ENCODE measurements at places on chromosomes 2 and 18. TPM values are rescaled to one million over a fixed set of nuclear protein-coding genes. Genes with fewer than 3 reads are reported as not detected.
A peak's percentile ranks its signal among the peaks of the same experiment; 100 is the strongest.

DNA sequence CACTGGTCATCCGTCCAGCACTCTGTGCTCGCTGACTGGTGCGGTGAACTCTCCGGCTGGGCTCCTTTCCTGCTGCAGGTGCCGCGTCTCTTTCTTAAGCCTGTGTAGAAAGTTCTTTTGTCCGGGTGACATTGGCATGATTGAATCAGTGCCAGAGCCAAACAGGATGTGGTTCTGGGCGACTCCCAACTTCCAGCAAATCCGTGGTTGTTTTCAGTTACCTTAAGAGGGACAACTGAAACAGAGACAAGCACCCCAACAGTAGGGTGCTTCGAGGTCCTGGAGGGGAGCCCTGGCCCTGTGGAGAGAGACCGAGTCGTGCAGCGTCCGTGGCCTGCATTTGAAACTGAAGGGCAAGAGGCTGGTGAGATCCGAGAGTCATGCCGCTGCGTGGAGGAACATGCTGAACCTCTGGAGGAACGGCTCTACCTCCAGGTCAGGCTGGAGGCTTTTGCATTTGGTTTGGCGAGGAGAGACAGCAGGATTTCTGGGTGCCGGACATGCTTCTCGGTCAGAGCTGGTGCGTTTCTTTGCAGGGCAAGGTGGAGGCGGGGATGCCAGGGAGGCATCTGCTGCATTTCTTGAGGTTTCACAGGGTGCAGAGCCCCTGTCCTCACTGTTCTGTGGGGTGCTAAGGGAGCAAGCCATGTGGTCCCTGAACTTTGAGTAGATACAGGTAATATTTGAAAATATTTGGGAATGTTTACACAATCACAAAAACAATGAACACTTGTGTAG lies 26.8 kb downstream of the SH3BP4 start:
- DNase-seq, result peak; percentile 83

GRCh38 chr2:118800736-118801135 lies 46.7 kb downstream of the EN1 start:
- no peak for DNase-seq

DNA sequence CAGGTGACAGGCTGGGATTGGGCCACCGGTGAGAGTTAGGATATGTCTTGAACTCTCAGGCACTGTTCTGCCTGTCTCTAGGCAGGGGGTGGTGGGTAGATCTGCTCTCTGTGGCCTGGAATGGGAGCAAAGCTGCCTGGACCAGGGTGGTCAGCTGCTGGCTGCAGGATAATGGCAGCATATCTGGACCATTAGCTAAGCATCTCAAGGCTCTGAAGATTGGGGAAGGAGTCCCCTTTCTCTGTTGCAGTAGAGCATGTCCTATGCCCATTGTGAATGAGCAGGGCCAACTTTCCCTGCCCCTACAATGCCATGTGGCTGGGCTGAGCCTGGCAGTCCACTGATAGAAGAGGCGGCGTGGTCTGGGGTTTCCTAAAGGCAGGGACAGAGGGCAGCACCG lies 34.6 kb downstream of the LOXHD1 start:
- DNase-seq, result no peak

GRCh38 chr2:212940816-212941215 lies 210.6 kb downstream of the IKZF2 start:
- DNase-seq, result peak; percentile 70

GRCh38 chr2:149650006-149650405 lies 62.4 kb upstream of the MMADHC start:
- no peak for DNase-seq

GRCh38 chr2:10835052-10835970 lies 22.7 kb upstream of the PDIA6 start:
- DNase-seq, result peak; percentile 91

DNA sequence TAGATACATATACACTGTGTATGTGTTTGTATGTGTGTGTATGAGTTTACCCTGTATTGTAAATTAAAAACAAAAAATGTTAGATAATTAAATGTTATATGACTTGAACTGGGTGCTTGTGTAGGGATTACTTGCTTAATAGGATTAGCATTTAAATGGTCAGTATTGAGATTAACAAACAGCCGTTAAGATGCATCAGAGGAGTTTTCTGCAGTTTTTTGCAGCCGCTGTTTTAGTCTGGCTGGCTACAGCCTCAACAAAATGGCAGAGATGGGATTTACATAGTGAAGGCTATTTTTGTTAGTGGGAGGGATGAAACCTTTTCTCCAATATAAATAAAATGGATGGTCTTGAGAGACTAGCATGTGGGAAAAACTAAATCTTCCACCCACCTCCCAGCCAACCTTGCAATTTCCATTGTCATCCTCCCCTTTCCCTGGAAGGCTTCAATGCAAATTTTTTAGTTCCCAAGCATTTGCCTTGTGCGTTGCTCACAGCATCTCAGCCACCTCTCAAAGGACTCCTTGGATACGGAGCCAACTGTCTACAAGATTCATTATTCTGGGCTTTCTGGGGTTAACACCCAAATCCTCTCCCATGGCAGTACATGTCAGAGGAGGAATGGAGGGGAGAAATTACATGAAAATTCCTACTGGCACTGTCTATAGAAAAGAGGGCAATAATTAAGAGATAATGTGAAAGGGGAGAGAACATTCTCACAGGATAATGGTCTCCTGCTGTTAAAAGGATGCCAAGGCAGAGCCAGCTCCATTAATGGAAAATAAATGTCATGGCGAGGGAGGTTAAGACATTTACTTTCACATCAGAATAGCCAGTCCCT lies 351.9 kb downstream of the CDH2 start:
- DNase-seq, result no peak

GRCh38 chr18:77052297-77052982 lies 80.1 kb downstream of the MBP start:
- DNase-seq, result no peak

DNA sequence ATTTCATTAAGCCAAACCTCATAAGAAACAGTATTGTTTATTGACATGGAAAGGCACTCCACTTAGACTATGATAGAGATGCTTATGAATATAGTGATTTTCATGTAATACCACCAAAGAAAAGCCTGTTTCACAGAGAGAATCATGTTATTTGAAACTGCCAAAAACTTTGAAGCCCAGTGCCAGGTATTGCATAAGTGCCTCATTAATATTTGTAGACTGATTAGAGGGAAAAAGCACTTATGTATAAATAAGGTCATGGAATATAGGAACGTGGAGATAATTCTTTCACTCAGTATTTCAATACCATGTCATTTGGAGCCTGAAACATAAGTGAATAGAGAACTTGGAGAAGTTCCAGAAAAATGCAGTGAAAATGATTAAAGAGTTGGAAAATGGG lies 162.6 kb upstream of the CRIM1 start:
- DNase-seq, result peak; percentile 18

- no peak for DNase-seq
Observed at GRCh38 chr2:21890041-21890440, 766.3 kb downstream of the TDRD15 start.

DNA sequence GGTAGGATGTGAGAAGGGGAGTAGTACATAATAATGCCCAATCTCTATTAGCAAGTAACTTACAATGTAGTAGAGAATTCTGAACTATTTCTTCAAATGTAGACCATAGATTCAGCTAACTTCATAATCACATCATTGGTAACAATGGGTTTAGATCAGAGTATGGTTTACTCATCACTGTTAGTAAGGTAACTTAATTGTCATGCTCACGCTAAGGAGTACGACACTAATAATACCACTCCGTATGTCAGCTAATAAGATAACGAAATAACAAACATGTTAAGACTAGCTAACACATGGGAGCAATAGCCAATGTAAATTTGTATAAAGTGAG lies 56.4 kb upstream of the CCDC141 start:
- no peak for DNase-seq

DNA sequence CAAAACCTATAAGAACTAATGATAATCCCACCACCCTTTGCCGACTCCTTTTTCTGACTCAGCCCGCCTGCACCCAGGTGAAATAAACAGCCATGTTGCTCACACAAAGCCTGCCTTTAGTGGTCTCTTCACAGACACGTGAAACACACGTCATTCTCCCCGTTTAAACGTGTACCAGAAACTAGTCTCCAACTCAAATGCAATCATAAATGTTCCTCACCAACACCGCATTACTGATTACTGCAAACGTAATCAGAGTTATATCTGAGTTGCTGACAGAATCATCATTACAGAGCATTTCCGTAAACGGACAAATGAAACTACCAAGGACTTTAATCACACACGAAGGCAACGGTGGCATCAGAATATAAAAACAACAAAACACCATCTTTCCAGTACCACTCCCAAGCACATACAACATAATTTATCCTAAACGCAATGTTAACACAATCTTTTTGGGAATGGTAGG lies 1.9 kb downstream of the CLK1 start:
- no peak for DNase-seq

GRCh38 chr2:5794012-5794411 lies 101.8 kb downstream of the SOX11 start:
- no peak for DNase-seq

GRCh38 chr2:174059178-174059883 lies 94.2 kb upstream of the SP3 start:
- no peak for DNase-seq

- DNase-seq, result peak; percentile 54
Observed at GRCh38 chr18:26089293-26090129, 902 bp downstream of the SS18 start.

GRCh38 chr2:124604940-124605339 lies 579.9 kb downstream of the CNTNAP5 start:
- DNase-seq, result no peak

DNA sequence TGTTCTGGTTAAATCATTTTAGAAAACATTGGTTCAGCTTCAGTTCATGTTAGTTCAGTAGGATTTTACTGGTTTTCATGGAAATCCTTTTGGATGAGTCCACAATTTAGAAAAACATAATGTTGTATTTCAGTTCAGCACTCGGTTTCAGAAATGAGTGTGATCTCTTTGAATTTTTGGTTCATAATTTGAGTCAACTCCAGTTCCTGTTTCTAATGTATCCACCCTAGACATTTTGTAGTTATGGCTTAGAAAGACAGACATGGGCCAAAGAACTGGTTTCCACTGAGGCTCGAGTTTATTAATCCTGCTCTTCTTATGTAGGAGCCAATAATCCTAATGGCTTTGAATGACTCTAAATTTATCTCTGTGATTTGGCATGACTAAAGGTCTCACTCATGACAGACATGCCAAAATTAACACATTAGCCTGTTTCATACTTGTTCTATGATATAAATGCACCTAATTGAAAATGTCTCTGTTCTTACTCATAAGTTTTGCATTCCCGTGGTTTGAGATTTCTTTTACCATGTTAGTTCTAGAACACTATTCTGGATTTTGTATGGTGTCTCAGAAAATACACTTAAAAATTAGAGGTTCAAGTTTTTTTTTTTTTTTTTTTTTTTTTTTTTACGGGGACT lies 82.3 kb upstream of the SPRED2 start:
- no peak for DNase-seq

- DNase-seq, result peak; percentile 18
Observed at GRCh38 chr2:238427435-238428162, 872 bp downstream of the ASB1 start.

DNA sequence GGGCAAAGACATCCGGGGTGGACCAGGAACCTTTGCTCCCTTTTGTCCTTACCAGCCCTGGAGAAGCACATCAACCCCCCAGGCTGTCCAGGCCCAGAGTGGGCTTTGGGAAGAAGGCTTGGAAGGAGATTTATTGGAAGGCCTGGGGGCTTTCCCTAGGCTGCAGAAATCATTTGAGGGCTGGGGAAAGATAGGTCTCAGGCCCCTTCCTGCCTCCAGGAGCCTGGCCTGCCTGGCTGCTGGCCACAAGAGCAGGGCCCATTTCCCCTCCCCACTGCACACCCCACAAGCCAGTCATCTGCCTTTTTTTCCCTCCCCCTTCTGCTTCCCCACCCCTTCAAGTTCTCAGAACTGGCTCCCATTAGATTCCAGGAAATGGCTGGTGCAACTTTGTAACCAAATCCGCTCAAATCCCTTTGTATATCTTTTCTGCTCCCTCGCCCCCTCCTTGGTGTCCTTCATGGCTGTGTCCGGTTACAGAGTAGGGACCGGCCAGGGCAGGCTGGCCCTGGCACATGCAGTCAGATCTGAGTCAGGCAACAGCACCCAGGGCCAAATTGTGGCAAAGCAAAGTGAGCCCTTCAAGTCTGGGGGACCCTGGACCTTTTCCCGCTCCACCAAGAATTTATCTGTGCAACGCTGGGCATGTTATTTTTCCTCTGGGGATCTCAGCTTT lies 20.8 kb upstream of the TNP1 start:
- DNase-seq, result peak; percentile 78

- no peak for DNase-seq
Observed at GRCh38 chr2:219887870-219888269, 260.4 kb downstream of the SLC4A3 start.

Gene DOK6
- total RNA-seq, result not detected

Gene KCNK3
- total RNA-seq, result 2.0 TPM

Gene LRP1B
- total RNA-seq, result 0.45 TPM

Gene TTN
- total RNA-seq, result 2.6 TPM

Gene MC5R
- total RNA-seq, result not detected

Gene MC2R
- total RNA-seq, result not detected

Gene LAMA1
- 1.7 TPM for total RNA-seq

Gene DRC1
- not detected for total RNA-seq

Gene CLEC4F
- total RNA-seq, result not detected

Gene CPS1
- total RNA-seq, result 1.0 TPM

Gene UGT1A8
- not detected for total RNA-seq

Gene ATP6V1B1
- 0.55 TPM for total RNA-seq

Gene SLC8A1
- 12.3 TPM for total RNA-seq

Gene CYP27C1
- total RNA-seq, result not detected

Gene CHRND
- total RNA-seq, result not detected

Gene CNDP1
- total RNA-seq, result 0.72 TPM
